Activated CD4-positive, alpha-beta T cell treated with anti-CD3 and anti-CD28 coated beads, Interleukin-10, Interleukin-2, amounts not matched to agents 100 ng/mL and 50 ng/mL, durations not matched to agents 16 hours and 8 hours (primary cell): ENCODE measurements at places on chromosomes 13 and 19.

GRCh38 chr13:28327373-28328270, 167.3 kb downstream of the FLT1 start:
- DNase-seq, result no peak

- no peak for DNase-seq
Measured at GRCh38 chr13:104530741-104531140, 1464.5 kb upstream of the SLC10A2 start.

DNA sequence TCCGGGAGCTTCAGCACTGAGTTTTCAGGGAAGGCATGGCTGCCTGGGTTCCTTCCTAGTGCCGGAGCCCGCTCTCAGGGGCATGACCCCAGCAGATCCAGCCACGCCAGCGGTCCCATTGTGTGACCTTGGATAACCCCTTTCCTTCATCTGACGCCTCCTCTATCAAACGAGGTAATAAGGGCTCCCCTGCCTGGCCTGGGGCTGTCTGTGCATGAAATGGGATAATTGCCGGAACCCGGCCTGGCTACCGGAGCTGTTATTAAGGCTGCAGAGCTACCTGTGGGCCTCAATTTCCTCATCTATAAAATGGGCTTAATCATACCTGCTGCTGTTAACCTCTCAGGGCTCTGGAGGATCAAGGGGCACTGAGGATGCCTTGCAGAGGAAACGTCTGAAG, 18.3 kb upstream of the NFIC start:
- no peak for DNase-seq

GRCh38 chr13:110233181-110233950, 73.6 kb downstream of the COL4A1 start:
- no peak for DNase-seq

DNA sequence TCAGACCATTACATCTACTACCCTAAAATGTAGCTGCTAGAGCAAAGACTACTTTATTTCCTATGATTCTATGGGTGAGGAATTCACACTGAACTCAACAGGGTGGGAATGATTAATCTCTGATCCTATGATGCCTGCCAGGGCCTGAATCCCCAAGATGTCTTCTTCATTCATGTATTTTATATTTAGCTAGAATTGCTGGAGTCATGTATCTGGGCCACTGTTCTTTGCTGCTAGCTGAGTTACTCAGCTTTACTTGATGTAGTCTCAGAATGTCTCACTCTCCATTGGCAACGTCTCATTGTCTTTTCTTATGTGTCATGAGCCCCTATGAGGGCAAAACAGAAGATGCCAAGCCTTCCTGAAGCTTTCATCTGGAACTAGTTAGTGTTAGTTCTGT, 21.1 kb downstream of the ZNF582 start:
- DNase-seq, result no peak

DNA sequence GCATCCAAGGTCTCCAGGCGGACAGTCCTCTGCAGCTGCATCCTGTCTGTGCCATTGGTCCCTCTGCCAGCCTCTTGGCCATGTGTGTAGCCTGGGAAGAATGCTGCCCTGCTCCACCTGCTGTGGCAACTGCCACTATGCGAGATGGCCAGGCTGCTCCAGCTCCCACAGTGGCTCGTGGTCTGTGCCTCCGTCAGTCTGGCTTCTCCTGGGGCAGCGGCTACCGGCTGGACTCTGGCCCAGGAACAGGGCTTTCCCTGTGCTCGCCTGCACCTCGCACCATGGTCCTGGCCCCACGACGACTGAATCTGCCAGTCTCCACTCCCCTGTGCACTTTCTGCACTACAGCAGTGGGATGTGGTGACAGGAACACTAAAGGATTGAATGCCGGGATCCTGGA, 26.7 kb upstream of the FFAR2 start:
- no peak for DNase-seq

- DNase-seq, result no peak
Measured at GRCh38 chr19:52170863-52171320, 529 bp downstream of the ZNF836 start.

DNA sequence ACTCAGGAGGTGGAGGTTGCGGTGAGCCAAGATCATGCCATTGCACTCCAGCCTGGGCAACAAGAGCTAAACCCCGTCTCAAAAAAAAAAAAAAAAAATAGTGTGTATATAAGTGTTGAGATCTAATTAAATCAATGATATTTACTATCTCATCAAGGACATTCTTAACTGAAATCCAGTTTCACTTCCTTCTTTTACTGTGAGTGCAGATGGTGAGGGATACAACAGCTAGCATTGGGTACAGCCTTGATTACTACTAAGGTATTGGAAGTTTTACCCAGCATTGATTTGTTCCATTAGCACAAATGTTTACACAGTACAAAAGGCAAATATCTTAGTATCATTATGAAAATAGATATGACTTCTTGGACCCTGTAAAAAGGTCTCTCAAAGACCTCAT, 546.6 kb downstream of the KCTD12 start:
- DNase-seq, result no peak

DNA sequence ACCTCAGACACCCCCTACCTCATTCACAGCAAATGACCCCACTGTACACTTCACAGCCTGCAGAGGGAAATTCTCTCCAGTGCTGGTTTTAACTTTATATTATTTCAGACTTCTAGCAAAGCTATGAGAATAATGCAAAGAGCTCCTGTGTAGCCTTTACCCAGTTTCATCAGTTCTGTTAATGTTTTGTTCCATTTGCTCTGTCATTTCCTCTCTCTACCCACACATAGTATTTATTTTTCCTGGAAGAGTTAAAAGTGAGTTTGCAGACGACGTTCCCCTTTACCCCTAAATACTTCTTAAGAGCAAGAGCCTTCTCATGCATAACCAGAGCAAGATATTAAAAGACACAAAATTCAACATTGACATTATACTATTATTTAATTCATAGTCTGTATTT, 49.9 kb upstream of the ADGRE1 start:
- no peak for DNase-seq

DNA sequence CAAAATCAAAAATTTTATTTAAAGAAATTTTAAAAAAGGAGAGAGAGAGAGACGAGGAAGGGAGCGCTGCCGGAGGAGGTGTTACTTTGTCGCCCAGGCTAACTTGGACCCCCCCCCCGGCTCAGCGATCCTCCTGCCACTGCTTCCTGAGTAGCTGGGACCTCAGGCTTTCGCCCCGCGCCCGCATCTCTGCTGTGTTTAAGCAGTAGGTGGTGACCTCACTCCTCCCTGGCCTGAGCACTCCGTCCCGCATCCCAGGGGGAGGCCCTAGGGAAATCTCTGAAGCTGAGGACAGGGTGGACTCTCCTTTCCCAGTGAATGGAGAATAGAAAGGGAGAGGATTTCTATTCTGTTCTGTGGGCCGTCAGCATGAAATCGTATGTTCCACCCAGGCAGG, 485 bp upstream of the ZNF845 start:
- DNase-seq, result no peak

DNA sequence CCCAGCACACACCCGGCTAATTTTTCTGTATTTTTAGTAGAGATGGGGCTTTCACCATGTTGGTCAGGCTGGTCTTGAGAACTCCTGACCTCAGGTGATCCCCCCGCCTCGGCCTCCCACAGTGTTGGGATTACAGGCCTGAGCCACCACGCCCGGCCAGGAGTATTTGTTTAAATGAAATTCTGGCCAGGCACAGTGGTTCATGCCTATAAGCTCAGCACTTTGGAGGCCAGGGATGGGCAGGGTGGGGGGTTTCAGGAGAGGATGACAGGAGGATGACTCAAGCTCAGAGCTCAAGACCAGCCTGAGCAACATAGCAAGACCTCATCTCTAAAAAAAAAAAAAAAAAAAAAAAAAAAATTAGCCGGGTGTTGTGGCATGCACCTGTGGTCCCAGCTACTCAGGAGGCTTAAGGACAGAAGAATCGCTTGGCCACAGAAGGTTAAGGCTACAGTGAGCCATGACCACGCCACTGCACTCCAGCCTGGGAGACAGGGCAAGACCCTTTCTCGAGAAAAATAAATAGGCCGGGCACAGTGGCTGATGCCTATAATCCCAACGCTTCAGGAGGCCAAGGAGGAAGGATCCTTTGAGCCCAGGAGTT, 8.2 kb upstream of the DHDH start:
- no peak for DNase-seq

- no peak for DNase-seq
Measured at GRCh38 chr13:26503826-26504594, 53.5 kb upstream of the WASF3 start.

DNA sequence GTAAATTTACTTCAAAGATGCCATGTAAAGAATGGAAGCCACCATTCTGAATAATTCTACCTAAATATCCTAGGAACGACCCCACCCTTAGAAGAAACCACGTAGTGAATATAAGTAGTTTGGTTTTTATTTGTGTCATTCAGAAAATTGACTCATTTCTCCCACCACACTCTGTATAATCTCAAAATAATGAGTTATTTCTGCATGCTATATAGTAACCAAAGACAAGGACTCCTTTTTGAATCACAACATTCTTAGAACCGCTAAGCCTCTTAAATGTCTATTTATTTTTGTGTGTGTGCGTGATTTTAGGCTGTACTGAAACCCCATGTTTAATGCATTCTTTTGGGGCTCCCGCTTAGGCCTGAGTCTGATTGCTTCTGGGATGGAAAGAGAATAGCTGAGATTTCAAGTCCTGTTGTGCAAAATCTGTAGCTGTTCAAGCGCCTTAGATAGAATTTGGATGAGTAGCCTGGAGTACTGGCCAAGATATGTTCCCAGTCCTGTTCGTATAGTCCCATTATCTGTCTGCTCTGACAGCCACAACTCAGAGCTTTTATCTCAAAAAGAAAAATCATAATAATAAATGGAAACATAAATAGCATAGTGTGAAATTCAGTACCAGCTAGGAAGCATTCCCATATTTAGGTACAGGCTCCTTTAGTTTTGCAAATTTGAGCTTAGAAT, 532.4 kb upstream of the NBEA start:
- peak; percentile 11 for DNase-seq

DNA sequence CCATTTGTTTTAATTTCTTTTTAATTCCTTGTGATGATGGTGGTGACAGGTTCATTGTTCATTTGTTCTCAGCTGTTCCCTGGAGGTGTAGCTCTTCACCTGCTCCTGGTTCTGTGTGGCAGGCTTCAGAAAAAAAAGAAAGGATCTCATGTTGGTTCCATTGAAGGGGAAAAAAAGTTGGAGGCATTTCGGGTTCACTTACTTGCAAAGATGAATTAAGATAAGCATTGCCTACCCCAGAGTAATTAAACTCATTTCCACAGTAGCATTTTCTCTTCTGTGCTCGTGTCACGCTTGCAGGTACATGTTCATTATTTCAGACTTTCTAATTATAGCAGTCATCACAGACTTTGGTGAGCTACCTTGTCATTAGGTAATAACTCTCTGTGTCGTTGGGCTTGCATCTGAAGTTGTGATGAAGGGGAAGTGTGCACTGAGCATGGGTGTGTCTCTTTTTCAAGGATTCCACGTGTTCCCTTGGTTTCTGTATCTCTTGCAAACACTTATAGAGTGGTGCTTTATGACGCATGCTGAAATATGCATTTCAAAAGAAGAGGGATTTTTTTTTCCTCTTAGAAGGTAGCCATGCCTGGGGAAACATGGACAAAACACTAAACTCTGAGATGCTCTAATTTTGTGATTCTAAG, 69.1 kb downstream of the MTUS2 start:
- DNase-seq, result no peak

- no peak for DNase-seq
Measured at GRCh38 chr19:49823472-49823871, 5.4 kb downstream of the MED25 start.

DNA sequence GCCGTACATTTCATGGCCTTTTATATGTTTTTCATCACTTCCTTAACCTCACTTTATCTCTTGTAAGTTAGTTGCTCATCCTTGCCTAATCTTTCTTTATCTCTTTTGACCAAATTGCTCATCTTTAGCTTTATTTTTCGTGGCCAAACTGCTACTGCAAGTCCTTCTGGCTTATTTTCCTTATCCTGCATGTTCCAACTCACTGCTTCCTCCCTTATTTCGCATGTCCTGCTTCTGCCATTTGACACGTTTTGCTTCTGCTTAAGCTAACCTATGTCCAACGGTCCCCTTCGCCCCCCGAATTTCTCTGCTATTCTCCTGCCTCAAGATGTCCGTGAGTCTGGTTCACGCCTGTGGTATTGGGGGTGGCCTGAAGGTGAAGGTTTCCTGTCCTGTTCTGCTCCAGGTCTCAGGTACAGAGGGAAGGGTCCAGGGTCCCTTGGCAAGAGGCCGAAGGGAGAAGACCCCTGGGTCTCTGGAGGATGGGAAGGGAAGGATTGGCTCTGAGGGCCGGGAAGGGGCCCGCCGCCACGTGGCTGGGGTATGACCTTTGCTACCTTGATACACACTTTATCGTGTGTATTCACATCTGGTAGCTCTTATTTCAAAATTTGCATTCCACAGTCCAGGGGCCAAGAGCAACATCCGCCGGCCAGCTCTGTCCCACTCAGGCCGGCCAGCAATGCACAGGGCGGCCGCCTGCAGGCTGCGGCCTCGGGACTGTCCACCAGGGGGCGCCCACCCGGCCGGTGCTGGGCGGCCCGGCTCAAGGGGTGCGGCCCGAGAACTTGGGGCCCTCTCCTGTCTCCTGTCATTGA, 2.9 kb upstream of the C19orf85 start:
- peak; percentile 74 for DNase-seq
